Activated T-cell treated with anti-CD3 and anti-CD28 coated beads, Interleukin-2, amount 50 U/mL, for 4 hours (primary cell): ENCODE measurements at places on chromosomes 16 and 17. TPM values are rescaled to one million over a fixed set of nuclear protein-coding genes. Genes with fewer than 3 reads are reported as not detected.

KRTAP2-2 gene
- not detected for total RNA-seq

CHST5 gene
- total RNA-seq, result 0.10 TPM

KLHL10 gene
- total RNA-seq, result not detected

KRT222 gene
- total RNA-seq, result not detected

GRCh38 chr17:799261-799660, 17.1 kb downstream of the MRM3 start:
- no peak for DNase-seq

- DNase-seq, result no peak
These were observed 64.3 kb downstream of the ZDHHC7 start for GRCh38 chr16:84947022-84947421.

- DNase-seq, result no peak
These were observed 54.1 kb downstream of the TOX3 start for GRCh38 chr16:52492789-52493357.

- no peak for DNase-seq
These were observed 5.4 kb upstream of the RNF222 start for GRCh38 chr17:8402921-8403536.
